NCI-H748 treated with DMSO at 0.1 percent for 48 hours (cell line): ENCODE measurements at places on chromosomes 2 and 18.

DNA sequence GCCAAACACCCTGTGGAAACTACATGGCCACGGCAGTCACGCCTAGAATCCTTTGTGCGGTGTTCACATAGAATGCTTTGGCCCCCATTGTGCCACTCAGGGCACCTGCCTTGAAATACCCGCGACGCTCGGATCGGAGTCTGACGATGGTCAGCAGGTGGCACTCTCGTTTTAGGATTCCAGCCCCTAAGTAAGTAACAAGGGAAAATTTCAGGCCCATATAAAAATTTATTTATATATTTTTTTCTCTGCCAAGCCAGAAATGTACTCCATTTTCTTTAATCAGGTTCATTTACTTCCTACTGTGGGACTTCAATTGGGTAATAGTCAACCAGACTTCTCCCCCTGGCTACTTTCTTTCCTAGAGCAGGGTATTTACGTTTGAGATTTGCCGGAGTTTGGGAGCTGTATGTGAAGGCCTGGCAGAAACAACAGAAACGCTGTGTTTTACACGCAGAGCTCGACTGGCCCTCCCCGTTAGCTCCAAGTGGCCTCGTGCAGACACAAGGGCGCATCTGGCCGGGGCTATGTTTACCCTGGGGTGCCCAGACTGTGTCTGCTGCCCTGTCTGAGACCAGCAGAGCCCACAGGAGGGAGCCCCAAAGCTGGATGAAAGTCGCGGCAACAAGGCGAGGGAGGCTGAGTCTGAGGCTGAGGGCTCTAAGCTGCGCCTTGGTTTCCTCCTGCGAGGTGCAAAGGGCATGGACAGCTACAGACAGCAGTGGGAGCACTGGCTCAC, 41.6 kb downstream of the LRRC30 start:
- peak; percentile 58 for DNase-seq

GRCh38 chr18:51017140-51017879, 12.7 kb upstream of the SMAD4 start:
- DNase-seq = no peak

GRCh38 chr2:209773377-209773776, 1.7 kb downstream of the UNC80 start:
- DNase-seq = peak; percentile 81

DNA sequence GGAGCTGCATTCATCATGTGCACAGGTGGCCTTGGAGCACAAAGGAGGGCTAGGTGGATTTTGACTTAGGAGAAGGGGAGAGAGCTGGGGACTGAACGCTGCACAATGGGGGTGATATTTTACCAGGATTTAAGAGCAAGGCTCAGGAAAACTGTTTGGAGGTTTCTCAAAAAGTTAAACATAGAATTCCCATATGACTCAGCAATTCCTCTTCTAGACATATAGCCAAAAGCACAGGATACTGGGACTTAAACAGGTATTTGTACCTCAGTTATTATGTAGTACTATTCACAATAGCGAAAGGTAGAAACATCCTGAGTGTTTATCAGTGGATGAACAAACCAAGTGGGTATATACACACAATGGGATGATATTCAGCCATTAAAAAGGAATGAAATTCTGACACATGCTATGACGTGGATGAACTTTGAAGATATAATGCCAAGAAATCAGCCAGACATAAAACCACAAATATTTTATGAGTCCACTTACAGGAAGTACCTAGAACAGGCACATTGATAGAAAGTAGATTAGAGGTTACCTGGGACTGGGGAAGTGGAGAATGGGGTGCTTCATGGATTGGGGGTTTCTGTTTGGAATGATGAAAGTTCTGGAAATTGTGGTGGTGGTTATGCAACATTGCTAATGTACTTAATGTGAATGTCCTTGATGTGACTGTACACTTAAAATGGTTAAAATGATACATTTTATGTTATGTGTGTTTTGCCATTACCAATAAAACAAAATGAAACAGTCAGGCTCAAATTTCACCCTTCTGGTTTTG, 216.9 kb downstream of the HAUS1 start:
- no peak for DNase-seq
